Ovary (tissue), 10 donors: ENCODE measurements at places on chromosomes 7 and 10. TPM values are rescaled to one million over a fixed set of nuclear protein-coding genes. Genes with fewer than 3 reads are reported as not detected.

- no peak for DNase-seq
These were observed 137.9 kb downstream of the ELFN1 start for GRCh38 chr7:1807821-1808600.

DNA sequence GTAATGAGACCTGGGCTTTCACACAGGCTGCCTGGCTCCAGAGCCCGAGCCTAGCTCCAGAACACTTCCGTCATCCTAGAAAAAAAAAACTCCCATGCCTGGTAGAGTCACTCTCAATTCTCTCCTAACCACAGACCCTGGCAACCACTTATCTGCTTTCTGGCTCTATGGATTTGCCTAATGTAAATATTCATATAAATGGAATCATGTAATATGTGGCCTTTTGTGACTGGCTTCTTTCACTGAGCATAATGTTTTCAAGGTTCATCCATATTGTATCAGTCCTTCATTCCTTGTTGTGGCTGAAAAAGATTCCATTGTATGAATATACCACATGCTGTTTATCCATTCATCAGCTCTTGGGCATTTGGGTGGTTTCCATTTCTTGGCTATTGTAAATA is 167.7 kb upstream of the MKLN1 start:
- DNase-seq = no peak

The ANKRD30A gene
- not detected for total RNA-seq

The ERVW-1 gene
- not detected for total RNA-seq

- no peak for DNase-seq
These were observed 2.0 kb upstream of the ASB13 start for GRCh38 chr10:5668429-5668828.

DNA sequence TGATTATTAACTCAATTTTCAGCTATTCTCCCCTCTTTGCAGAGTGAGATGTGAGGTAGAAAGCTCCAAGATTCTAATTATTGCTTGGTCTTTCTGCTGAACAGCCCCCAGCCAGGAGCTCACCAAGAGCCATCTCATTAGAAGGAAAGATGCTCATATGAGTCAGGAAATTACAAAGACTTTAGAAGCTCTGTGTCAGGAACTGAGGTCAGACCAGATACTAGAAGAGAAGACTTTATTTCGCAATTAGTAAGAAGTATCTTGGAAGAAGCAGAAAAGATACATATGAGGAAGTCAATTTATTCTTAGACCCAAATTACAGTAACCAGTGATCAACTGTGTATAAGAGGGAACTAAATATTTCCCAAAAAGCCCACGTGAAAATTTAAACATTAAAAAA is 626.9 kb downstream of the ZWINT start:
- no peak for DNase-seq

DNA sequence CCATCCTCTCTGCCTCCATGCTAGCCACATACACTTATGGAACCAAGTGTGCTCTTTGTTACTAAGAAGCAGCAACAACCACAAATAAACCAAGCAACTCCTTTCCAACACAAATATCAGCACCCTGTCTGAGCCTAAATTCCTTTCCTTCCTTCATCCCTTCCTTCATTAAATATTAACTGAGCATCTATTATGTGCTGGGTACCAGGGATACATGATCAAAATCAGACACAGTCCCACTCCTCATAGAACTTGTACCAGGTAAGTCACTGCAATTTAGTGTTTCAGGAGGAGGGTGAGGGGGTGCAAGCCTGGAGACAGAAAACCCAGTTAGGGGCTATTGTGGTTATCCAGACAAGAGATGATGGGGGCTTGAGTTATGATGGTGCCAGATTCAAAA is 10.8 kb downstream of the CREB5 start:
- no peak for DNase-seq

GRCh38 chr10:124156524-124157260 is 63.3 kb upstream of the CHST15 start:
- peak; percentile 58 for DNase-seq

DNA sequence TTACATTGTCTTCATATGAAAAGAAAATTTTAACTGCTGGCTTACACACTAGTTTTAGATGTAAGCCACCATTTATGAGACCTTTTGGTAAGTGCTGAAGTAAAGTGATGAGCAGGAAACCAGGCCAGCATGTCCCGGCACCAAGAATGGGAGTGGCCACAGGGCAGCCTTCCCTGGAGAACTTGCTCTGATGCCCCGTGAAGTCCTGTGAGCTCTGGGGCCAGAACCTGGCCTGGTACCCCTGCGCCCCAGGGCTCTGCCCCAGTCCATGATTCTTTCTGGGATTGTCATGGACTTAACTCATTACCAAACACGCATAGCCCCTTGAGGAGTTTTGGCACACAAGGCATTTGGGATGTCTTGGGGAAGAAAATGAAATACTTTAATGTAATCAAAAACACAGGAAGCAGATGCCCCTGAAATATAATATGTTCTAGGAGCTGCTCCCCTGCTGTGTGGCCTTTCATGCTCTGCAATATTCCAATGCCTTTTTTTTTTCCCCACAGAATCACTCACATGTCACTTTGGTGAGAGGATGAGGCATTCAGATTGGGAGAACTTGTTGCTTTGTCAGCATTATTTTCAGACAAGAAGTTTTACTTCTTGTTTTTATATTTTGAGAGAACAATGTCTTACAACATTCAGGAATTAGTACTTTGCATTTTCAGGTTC is 53.1 kb upstream of the CXCL12 start:
- DNase-seq = no peak

GRCh38 chr7:149625947-149626392 is 128.4 kb upstream of the ZNF746 start:
- DNase-seq = no peak

The FFAR4 gene
- 0.60 TPM for total RNA-seq

The ITPRID1 gene
- not detected for total RNA-seq

The IQCE gene
- total RNA-seq = 7.2 TPM

The C10orf67 gene
- 1.0 TPM for total RNA-seq

The EBLN1 gene
- total RNA-seq = not detected

The HOXA9 gene
- total RNA-seq = 0.12 TPM

The ANKRD61 gene
- total RNA-seq = 1.5 TPM

The FAM25A gene
- total RNA-seq = not detected

The PKD2L1 gene
- total RNA-seq = not detected

The NKX2-3 gene
- 0.18 TPM for total RNA-seq

DNA sequence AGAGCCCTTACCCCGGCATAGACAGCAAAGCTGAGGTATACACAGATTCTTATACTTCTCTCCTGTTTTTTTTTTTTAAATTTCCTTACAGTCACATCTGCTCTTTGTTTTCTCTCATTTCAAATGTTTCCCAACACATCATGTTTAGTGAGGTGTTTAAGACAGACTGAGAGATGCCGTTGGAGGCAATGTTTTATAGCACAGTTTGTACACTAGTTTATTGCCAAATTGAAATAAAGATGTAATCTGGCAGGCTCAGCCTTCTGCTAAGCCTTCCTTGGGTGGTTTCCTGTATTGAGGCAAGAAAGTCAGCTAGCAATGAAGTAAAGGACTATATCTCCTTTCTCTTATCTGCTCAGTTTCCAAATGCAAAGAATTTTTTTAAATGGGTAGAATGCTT is 393.4 kb downstream of the SORCS1 start:
- DNase-seq = no peak

The CYP2C19 gene
- not detected for total RNA-seq

GRCh38 chr7:128215739-128216138 is 25.3 kb upstream of the LEP start:
- DNase-seq = no peak

DNA sequence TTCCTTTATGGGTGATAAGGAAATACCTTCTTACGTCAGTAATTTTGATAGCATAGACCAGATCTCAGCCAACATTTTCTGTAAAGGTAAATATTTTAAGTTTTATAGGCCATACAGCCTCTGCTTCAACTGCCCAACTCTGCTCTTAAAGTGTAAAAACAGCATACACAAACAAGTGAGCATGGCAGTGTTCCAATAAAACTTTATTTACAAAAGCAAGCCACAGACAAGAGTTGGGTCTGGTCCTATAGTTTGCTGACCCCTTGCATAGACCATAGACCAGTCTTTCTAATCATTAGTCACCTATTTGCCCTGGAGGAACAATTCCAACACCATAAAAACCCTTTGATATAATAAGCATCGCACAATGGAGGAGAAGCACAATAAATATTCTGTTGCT is 398.8 kb downstream of the SFMBT2 start:
- no peak for DNase-seq

The PNLIPRP1 gene
- total RNA-seq = 2.3 TPM

GRCh38 chr7:28669330-28669729 is 257.0 kb downstream of the CREB5 start:
- no peak for DNase-seq

The COL13A1 gene
- 0.76 TPM for total RNA-seq

DNA sequence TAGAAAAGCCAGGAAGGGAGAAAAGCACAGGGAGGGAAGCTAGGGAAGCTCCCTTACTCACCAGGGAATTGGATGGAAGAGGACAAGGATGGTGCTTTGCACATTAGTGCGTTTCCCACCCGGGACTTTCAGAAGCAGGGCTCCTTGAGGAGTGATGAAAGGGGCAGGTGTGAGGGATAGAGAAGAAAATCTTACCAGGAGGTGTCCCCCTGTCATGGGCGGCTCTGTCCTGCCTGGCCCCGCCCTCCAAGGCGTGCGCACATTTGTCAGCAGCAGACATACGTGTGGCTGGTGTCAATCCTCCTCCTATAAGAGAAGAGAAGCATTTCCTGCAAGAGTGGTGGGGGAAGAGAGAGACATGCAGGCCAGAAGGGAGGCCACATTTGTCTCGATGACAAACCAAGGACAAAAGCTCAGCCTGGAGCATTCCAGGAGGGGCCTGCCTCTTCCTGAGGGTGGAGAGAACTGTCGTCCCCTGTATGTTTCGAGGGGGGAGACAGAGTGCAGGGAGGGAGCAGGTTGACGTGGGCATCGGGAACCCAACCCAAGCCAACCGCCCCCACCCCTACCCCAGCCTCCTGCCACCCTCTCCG is 47.4 kb upstream of the COMTD1 start:
- no peak for DNase-seq

GRCh38 chr10:110076559-110077318 is 69.0 kb downstream of the ADD3 start:
- no peak for DNase-seq

The FXYD4 gene
- not detected for total RNA-seq

DNA sequence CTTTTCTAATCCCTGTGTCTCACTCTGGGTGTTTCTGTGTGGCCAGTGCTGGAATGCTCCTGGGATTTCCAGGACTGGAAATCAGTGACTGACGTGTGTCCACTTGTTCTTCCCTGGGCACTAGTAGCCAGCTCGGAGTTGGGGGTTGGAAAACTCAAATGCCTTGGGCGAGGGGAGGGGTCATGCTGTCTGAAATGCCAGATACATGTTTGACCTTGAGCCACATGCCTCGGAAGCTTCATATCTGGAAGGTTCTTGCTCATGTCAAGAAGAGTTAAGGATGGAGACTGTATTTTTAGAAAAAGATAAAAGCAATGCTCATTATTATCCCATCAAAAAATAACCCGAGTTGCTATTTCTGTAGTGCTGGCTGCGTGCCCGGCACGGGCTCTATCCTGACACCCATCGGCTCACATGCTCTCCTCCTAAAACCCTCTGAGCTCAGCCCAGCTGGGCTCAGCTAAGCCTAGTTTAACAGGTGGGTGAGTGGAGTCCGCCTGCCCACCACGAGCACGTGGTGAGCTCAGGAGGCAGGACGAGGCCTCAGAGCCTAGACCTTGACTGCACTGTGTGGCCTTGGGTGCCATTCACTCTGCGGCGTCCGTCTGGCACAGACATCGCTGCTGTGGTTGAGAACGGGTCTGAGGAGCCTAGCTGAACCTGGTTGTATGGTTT is 6.4 kb downstream of the DPYSL4 start:
- DNase-seq = no peak

The LANCL2 gene
- total RNA-seq = 13.1 TPM

DNA sequence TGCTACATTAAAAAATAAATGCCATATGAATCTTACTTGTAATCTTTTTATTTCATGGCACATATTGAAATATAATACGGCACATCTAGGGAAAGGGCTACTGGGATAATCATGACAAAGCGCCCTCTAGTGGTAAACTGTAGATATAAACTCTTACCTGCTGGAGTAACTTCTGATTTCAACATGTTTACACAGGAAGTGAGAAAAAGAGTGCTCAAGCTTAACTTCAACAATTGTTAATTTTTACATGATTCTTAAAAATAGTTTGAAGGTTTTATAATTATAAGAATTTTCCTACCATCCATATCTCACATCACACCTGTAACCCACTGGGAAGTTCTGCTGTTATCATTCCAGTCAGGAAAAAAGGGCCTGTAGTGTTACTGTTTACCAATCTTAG is 2.0 kb upstream of the HEPACAM2 start:
- DNase-seq = no peak

DNA sequence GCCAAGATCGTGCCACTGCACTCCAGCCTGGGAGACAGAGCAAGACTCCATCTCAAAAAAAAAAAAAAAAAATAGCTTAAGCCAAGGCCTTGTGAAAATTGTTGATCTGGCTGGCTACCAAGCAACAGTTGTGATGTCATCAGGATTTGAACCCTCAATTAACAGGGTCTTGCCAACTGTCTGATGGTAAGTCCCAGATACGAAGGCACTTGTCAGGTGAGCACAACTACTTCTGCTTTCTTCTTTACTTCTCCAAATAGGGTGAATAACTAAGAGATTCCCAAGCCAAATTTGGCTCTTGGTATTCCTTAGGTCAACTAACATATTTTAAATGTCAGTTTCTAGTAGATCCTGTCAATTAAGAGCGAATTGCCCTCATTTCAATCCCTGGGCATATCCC is 47.4 kb downstream of the ANKRD61 start:
- no peak for DNase-seq

DNA sequence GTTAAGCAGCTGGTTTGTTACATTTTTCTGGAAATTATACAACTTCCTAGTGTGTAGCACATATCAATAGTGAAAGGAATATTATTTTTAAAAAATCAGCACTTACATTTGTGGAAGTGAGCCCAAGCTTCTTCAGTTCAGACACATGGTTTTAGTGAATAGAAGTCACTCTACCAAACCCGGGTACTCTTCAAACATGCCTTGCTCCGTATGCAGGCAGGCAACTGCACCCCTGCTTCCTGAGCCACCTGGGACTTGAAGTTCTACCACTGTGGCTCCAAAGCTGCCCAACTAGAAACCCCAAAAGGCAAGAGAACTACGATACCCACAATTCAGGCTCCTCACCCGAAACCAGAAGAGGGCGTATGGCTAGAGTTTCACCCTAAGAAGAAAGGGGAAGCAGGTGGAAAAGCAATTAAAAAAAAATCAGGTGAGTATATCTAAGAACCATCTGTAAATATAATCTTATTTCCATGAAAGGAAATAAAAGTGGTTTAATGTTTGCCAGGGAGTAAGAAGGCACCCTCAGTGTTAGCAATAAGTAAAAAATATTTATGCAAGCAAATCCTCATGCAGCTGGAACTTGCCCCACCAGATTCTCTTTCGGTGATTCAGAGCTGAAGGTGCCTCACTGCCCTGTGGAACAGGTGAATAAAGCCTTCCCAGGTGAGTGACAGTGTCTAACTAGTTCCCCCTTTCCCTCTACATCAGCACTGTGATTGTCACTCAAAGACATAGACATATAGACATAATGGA is at the start of gene MACC1:
Gene MACC1 (minus strand): TSS at position 192 of the 756 bp plus-strand sequence. CDS start 55,522 bp downstream, outside the sequence.
- no peak for DNase-seq

- no peak for DNase-seq
These were observed 31.2 kb downstream of the BTBD16 start for GRCh38 chr10:122302315-122302714.

The VSTM4 gene
- 33.6 TPM for total RNA-seq
